ENCODE measurements at places on chromosomes 7 and 10.

- DNase-seq = no peak
These were observed 61.0 kb upstream of the INSYN2A start for GRCh38 chr10:127257395-127257794.

DNA sequence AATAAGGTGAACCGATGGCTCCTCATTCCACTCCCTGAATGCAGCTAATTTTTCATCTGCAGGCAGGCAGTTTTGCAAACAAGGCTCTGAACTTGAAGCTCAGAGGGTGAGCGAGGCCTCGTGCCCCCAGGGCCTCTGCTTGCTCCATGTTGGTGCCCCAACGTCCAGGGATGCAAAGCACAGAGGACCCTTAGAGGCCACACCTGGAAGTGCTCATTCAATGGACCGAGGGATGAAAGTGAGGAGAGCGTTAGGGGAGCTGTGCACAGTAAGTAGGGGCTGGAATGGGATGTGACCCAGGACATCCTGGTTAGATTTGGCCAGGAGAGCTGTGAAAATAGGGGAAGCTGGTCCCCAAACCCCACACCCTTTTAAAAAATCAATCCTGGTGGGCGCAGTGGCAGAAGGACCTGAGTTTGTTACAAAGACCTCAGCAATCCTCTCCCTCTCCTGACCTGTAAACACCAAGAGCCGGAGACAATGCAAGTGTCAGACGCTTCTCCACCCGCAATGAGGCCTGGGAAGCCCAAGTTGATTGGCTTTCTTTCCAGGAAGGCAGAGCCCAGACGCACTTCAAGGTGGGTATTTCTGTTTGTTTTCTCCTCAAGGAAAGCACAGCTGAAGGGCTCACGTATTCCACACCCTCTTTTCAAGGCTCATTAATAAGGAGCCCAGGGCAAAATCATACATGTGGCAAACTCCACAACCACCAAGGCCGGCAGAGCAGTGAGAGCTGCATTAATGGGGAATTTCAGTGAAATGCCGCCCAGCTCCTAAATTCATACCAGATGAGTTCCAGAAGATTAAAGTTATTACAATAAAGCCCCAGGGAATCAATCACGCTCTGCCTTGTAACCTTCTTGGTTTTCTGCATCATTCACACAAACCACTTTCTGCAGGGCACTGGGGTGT is 14.1 kb upstream of the CXCL12 start:
- DNase-seq = no peak

GRCh38 chr10:29448125-29448524 is 159.3 kb downstream of the LYZL1 start:
- DNase-seq = no peak

DNA sequence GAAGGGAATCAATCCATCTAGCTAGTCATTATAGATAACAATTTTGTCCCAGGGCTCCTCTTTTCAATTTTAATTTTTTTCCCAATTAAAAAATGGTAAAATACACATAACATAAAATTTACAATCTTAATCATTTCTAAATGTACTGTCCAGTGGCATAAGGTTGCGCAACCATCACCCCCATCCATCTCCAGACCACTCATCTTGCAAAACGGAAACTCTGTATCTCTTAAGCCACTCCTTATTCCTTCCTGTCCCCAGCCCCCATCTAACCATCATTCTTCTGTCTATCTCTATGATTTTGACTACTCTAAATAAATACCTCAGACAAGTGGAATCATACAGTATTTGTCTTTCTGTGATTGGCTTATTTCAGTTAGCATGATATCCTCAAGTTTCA is 46.1 kb upstream of the RAB18 start:
- no peak for DNase-seq

GRCh38 chr10:103244666-103245271 is 918 bp upstream of the RPEL1 start:
- no peak for DNase-seq

GRCh38 chr7:17558135-17558534 is 259.7 kb downstream of the AHR start:
- DNase-seq = no peak

GRCh38 chr10:26085549-26085948 is 131.0 kb upstream of the GAD2 start:
- DNase-seq = no peak

GRCh38 chr7:158803367-158803969 is 25.8 kb downstream of the ESYT2 start:
- no peak for DNase-seq

DNA sequence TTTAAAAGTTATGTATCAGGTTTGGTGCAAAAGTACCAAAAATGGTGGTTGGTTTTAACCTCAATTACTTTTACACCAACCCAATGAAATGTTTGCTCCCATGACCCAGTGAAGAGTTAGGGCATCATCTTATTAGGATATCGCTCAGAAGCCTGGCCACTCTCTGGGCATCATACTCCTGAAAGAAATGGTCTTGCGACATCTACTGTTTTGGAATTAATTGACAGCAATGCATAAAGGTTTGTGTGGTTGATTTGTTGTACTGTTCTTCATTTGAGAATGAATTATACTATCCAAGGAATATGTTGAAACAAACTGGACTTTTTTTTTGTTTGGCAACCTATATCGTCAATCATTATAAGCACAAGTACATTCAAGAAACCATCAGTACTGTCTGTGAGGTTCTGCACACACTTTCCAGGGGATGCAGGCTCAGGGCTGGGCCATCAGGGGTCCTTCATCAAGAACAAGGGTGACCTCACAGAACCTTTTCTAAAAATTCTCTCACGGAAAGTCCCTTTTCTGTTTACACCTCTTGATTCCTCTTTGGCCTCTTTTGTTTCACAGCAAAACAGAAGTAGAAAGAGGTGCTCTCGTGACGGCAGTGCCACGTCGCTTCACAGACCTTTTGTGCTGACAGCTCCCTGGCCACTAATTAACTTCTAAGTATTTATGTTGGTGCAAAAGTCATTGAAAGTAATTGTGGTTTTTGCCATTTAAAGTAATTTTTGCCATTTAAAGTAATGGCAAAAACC is 117.2 kb upstream of the KLF6 start:
- no peak for DNase-seq

- DNase-seq = no peak
These were observed 93.8 kb upstream of the IKZF1 start for GRCh38 chr7:50210706-50211115.

- DNase-seq = no peak
These were observed 37.6 kb downstream of the CPXM2 start for GRCh38 chr10:123854003-123854402.

GRCh38 chr10:71038091-71038633 is 149.8 kb upstream of the PCBD1 start:
- no peak for DNase-seq
